ENCODE measurements at places on chromosomes 5 and 9. TPM values are rescaled to one million over a fixed set of nuclear protein-coding genes. Genes with fewer than 3 reads are reported as not detected.

- DNase-seq: no peak
Measured at GRCh38 chr5:143679777-143680176, 132.2 kb upstream of the HMHB1 start.

The SNCAIP gene
- total RNA-seq: 1.2 TPM

DNA sequence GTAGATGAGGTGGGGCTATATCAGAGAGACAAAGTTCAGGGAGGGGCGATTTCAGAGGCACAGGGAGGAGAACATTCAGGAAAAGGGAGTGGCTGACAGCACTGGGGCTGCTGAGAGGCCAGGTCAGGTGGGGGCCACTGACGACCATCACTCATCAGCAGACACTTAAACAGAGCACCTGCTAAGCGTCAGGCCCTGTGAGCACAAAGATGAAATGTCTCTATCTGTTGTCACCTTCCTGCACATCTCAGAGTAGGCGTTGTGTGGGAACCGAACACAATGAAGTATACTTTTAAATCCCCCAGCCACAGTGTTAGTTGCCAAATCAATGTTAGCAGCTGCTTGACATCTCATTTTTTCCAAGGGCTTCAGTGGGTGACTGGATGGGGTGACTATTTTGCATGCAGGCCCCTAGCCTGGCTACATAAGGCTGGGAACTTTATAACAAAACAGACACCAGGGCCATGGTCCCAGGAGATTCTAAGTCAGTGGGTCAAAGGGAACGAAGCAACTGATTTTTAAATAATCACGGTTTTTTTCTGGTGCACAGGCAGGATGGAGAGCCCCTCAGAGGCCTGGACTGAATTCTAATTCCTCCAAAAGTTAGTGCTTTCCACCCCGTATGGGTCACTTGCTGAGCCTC, 31.1 kb upstream of the ANKRD18A start:
- DNase-seq: peak; percentile 52

- no peak for DNase-seq
Measured at GRCh38 chr9:81344366-81344765, 345.0 kb downstream of the TLE1 start.

DNA sequence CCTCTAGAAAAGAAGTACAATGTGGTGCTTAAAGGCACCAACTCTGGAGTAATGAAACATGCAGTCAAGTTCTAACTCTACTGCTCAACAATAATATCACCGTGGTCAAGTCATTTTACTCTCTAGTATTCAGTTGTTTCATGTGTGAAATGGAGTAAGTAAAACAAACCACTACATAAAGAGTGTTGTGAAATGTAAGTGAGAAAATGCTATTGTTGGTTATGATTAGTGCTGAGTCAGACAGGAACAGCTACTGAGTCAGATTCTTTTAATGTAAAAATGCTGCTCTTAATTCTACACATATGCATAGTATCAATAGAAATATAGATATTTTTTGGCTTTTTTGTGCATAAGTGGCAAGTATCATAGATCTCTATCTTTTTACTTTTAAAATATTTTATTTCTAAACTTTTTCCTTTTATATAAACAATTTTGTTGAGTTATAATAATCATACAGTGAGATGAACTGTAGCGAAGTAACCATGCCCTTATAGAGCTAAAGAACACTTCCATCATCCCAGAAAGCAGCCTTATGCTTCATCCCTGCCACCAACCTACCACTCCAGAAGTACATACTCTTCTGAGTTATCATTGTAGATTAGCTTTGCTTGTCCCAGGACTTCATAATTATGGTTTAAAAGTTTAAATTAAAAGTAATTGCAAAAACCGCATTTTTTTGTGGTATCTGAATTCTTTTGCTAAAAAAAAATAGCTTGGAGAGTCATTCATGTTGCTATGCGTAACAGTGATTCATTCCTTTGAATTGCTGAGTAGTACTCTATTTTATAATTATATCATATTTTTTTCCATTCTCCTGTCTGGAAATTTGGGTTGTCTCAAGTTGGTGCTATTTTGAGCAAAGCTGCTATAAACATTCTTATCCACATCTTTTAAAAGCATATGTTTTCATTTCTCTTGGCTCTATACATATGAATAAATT, 548.2 kb upstream of the CLINT1 start:
- no peak for DNase-seq

The IFNA13 gene
- not detected for total RNA-seq

The PTGS1 gene
- 4.0 TPM for total RNA-seq

GRCh38 chr5:43304525-43304924, 8.7 kb downstream of the HMGCS1 start:
- DNase-seq: no peak

- DNase-seq: peak; percentile 90
Measured at GRCh38 chr9:2620919-2621721, 467 bp upstream of the VLDLR start.

The SCGB3A2 gene
- total RNA-seq: not detected

GRCh38 chr5:160166973-160167623, 47.8 kb upstream of the PWWP2A start:
- DNase-seq: no peak

DNA sequence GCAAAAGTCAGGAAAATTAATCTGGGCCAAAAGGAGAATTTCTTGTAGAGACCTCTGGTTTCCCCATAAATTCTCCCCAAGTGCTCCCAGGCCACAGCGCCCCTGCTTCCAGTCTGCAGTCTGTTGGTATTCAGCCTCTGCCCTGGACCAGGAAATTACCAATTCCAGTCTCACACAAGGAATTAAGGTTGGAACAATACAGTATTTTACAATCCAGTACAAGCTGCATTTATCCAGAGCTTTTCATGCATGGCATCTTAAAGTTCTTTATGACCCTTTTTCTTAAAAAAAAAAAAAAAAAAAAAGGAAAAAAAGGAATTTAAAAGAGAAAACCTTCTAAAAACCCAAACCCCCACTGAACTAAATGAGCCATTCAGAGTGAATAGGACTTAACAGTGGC, 139.6 kb upstream of the RANBP3L start:
- no peak for DNase-seq

The OR1B1 gene
- total RNA-seq: not detected

DNA sequence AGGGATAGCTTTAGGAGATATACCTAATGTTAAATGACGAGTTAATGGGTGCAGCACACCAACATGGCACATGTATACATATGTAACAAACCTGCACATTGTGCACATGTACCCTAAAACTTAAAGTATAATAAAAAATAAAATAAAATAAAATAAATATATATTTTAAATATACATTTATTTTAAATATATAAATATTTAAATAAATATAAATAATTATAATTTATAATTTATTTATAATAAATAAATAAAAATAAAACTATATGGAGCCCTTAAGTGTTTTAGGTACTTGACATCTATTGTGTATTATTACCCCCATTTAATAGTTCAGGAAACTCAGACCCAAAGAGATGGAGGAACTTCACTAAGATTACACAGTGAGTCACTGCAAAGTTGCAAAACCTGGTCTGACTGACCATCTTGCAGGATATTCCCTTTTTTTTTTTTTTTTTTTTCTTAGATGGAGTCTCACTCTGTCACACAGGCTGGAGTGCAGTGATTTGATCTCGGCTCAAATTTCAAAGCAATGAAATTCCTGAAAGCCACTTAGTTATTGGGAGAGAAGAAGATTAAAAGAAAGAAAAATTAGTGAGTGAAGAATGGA, 5.8 kb upstream of the C5orf52 start:
- no peak for DNase-seq

GRCh38 chr9:115002371-115003120, 72.2 kb upstream of the TNFSF8 start:
- no peak for DNase-seq

DNA sequence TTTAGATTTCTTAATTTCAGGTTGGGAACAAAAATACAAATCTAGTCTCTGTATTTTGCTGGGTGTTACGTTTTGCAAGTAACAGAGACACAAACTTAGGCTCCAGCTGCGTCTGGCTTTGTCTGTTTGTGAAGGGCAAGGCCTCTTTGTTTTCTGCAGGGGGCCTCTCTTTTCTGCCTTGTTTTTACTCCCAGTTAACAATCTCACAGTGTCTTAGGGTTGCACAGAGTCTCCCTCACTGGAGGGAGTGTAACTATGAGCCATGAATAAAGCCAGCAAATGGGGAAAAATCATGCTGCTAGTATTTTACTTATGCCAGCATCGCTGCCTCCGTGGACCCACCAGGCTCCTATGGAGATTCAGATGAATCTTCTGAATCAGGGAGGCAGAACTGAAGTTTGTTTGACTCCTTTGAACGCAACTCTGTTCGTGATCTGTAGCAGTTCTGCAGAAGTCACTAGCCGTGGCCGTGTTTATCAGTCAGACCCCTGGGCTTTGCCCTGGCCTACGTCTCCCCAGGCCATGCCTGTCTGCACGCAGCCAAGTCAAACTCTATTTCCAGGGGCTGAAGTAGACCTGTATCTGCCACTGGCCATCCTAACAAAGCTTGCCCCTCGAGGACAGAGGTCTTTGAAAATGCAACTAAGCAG, 77.2 kb downstream of the ATP10B start:
- no peak for DNase-seq

GRCh38 chr5:111514087-111514486, 1.8 kb upstream of the STARD4 start:
- no peak for DNase-seq

The SPATA31C1 gene
- not detected for total RNA-seq

The BAAT gene
- 0.08 TPM for total RNA-seq

DNA sequence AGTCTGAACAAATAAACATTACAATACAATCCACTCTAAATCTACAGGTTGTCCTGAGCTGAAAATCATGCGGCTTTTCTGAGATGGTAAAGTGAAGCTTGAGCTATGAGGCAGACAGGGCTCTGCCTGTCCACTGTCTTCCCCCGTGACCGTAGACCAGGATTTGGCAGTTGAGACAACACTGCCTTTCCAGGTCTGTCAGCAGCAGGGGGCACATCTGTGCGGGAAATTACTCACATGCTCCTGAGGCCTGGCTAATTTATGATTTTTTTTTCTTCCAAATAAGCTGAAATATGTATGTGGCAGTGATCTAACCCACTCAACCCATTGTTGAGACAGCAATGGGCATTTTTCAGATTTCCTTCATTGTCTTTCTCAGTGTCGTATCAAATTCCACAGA, 307.9 kb downstream of the FBXL7 start:
- DNase-seq: peak; percentile 64

- no peak for DNase-seq
Measured at GRCh38 chr9:4937446-4937845, 47.6 kb upstream of the JAK2 start.

- DNase-seq: no peak
Measured at GRCh38 chr5:37859805-37860204, 20.0 kb upstream of the GDNF start.

DNA sequence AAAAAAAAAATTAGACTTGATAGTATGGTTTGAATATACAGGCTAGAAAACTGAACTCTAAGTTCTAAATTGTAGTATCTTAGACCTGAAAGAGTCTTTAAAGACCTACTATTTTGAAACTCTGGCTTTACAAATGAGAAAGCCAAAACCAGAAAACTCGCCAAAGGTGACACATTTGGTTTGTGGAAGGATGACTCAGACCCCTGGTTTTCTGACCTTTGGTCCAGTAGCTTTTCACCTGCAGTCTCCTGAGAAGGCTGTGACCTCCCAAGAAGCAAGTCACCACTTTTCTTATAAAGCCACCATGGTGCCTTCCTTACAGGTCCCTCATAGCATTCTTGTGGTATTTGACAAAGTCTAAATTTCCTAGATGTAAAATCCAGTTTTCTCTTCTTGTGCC, 102.1 kb upstream of the CEP78 start:
- no peak for DNase-seq

The TAF1L gene
- not detected for total RNA-seq

The C9orf50 gene
- not detected for total RNA-seq

The FREM1 gene
- 2.0 TPM for total RNA-seq

DNA sequence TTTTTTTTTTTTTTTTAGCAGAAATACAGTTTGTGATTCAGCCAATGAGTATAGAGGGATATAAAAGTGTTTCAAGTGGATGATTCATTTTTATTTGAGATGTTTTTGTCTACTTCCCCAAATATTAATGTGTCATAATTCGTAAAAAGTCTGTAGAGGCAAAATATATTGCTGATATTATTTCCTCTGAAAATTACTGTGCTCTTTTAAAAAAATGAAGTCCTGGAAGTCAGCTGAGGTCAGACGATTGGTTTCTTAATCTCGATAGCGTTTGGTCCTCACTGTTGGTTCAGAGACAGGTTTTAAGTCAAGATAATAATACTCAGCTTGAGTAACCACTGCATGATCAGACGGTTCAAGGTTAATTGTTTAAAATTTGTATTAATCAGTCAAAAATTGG, 19.5 kb downstream of the IL9 start:
- no peak for DNase-seq

DNA sequence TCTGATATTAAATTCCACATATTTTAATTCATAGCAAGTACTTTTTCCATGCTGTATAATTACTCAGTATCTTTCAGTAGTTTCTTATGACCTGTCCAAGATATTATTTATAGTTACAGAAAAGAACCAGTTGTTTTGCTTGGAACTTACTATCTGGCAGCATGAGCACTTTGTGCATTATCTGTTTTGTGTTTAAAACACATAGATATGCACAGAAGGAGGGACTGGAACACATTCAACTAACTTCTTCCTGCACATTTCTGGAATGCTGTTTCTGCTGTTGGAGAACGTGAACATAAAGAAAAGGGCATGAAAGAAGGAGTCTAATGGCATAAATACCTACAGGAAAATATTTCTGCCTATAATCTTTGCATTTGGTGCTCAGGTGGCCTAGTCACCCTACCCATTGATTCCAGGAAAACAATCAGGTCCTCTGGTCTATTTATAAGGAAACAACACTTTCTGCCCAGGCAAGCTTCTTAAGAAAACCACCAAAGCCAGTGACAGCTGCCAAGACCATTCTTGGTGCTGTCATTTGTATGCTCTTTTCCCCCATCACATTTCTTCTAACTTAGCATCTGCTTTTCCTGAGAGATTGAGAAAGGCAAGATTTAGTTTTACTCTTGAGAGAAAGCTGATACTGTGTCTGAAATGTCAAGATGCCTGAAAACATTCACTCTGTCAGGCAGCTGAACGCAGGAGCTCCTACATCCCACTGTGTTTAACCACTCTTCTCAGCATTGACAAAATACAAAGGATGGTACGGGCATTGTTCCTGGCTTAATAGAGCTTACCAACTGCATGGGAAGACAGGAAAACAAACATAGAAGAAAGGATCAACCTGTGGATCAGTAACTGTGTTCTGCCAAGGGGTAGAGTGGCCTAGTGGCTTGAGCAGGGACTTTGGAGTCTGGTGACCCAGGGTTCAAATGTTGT, 40.3 kb downstream of the RAB3C start:
- no peak for DNase-seq

GRCh38 chr9:37262410-37262809, 142.0 kb downstream of the ZCCHC7 start:
- no peak for DNase-seq

- DNase-seq: no peak
Measured at GRCh38 chr9:111961575-111961974, 65.0 kb downstream of the UGCG start.
